Stimulated activated CD4-positive, alpha-beta T cell treated with anti-CD3 and anti-CD28 coated beads, Interleukin-15, amount 100 ng/mL, for 1 hour (primary cell): ENCODE measurements at places on chromosomes 2 and 18.
A peak's percentile ranks its signal among the peaks of the same experiment; 100 is the strongest.

- DNase-seq, result no peak
These were observed 94.2 kb downstream of the EPHA4 start for GRCh38 chr2:221477714-221478484.

GRCh38 chr18:36638224-36638623, 190.6 kb downstream of the TPGS2 start:
- DNase-seq, result no peak

DNA sequence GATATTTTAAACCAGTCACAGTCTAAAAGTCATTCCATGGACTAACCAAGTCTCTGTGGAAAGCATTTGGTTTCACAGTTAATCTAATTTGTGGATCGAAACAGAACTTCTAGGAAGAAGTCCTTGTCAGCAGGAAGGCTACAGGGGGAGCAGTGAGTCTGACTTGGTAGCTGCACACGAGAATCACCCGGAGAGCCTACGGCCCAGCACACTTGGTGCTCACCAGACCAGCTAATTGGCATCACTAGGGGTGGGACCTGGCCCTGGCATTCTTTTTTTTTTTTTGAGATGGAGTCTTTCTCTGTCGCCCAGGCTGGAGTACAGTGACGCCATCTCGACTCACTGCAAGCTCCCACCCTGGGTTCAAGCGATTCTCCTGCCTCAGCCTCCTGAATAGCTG, 97.7 kb downstream of the ZNF532 start:
- no peak for DNase-seq

GRCh38 chr2:110657724-110658305, 20.0 kb downstream of the BUB1 start:
- no peak for DNase-seq

DNA sequence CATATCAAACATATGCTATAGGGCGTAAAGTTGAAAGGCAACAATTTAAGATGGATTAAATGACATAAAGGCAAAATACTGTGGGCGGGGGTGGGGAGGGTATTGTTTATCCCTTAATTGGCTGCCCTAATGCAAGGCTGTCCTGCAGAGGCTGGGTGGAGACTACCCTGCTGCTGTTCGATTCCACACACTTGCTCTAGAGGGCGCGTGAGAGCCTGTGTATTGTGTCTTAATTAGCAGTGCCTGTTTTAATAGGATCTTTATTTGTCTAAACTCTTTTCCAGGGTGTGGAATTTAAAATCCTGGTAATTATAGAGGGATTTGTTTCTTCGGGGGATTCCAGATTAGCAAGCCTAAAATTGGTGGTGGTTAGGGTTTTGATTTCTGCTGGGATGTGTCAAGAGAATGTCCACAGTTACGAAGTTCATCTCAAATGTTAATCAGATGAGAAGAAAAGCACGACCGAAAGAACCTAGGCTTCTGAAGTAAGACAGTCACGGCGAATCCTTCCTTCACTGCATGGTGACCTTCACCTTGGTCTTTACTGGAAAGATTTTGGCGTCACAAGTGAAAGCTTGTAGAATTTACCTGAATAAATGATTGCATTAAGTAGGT, 103.5 kb upstream of the MAP3K20 start:
- peak; percentile 25 for DNase-seq

- DNase-seq, result no peak
These were observed 39.7 kb downstream of the RAPGEF4 start for GRCh38 chr2:172775319-172775718.

DNA sequence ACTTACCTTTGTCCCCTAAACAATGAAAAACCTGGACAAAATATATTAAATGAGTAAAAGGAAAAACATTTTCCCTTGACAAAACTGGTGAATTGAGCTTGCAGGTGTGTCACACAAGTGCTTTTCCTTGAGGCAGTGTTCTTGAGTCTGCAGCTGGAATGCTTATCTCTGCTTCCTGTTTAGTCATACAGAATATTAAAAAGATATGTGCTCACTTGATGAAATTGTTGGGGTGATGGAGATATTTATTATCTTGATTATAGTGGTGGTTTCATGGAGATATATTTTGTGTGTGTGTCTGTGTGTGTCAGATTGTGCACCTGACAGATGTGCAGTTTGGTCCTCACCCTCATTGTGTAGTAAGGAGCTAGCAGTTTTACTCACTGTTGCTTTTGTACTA, 3.3 kb downstream of the TAF1B start:
- no peak for DNase-seq

GRCh38 chr2:133532919-133533318, 35.3 kb downstream of the NCKAP5 start:
- no peak for DNase-seq

- no peak for DNase-seq
These were observed 13.2 kb upstream of the SLC25A52 start for GRCh38 chr18:31773774-31774476.

DNA sequence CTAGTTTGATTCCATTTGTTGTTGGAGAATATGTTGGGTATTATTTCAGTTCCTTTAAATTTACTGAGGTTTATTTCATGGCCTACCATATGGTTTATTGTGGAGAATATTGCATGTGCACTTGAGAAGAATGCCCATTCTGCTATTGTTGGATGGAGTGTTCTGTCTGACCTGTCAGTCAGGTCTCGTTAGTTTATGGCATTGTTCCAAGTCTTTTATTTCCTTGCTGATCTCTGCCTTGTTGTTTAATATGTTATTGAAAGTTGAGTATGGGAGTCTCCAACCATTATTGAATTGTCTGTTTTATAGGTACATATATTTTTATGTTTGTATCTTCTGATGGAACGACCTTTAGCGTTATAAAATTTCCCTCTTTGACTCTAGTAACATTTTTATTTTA, 86.3 kb downstream of the PTPN4 start:
- no peak for DNase-seq

- no peak for DNase-seq
These were observed 23.3 kb downstream of the MTHFD2 start for GRCh38 chr2:74221604-74222299.

DNA sequence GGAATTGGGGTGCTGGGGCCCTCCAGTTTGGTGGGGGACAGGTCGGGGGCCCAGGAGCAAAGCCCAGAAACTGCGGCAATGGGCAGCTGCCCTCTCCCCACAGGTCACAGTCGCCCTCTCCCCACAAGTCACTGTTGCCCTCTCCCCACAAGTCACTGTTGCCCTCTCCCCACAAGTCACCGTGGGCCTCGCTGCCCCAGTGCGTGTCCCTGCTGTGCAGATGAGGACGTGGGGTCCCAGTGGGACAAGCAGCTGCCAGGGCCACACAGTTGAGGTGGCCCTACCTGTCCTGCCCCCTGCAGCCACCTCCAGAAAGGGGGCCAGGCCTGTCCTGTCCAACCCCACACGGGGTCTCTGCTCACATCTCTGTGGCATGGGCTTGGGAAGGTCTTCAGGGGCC, 13.0 kb upstream of the AGXT start:
- no peak for DNase-seq

DNA sequence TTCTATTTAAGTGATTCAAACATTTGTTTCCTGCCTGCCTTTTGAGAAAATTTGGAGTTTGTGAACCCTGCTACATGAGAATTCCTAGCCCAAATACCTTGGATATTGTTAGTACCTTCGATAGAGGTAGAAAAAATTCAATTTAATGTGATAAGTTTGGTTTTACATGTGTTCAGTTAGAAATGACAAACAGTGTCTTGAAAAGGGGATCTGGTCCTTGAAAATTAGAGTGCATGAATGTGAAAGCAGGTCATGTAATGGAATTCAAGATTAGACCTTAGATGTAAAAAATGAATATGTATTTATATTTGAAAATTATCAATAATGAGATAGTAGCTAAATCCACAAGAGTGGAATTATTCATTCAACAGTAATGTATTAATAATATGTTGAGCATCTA, 70.5 kb downstream of the PIK3C3 start:
- no peak for DNase-seq

- DNase-seq, result no peak
These were observed 216.3 kb upstream of the ITGA4 start for GRCh38 chr2:181240844-181241243.

- no peak for DNase-seq
These were observed 13.5 kb downstream of the LTBP1 start for GRCh38 chr2:32960238-32960637.

DNA sequence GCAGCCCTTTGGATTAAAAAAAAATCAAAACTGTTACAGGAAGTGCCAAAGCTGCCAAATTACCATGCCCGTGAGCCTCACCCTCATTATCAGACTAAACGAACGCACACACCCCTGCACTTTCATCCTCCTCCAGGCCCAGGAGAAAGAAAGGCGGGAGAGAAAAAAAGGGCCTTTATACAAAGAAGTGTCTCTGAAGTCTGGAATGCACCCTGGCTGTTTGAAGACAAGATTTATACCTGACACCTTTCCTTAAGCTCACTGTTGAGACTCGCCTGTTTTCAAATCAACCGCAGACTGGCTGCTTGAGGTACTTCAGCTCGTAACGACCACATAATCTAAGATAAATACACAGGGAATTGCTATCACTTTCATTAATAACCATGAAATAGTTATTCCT, 31.0 kb downstream of the EDAR start:
- DNase-seq, result no peak

DNA sequence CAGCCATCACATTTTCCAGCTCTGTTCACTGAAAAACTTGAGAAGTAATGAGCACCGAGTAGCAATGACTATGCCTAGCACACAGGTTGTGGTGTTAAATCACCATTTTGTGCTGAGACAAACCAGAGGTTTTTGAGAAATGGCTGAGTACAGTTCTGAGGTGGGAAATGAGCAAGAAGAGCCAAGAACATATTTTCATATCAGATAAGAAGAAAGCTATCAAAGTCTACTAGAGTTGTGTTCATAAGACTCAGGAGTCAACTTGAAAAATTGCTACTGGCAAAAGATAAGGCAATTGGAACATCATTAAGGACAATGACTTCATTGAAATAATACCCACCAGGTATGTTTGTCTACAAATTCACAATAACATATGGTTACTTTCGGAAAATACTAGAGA, 108.1 kb downstream of the RIT2 start:
- DNase-seq, result no peak

DNA sequence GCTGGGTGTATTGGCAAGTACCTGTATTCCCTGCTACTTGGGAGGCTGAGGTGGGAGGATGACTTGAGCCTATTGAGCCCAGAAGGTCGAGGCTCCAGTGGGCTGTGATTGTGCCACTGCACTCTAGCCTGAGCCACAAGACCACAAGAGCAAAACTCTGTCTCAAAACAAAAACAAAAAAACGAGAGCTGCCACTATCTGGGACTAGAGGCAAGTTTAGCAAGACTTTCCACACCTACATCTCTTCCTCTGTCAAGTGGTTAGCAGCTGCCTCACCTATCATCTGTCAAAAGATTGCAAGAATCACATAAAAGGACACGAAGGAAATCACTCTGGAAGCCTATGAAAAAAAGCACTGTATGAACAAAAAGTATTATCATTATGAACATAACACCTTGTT, 55.2 kb upstream of the RIOK3 start:
- no peak for DNase-seq

DNA sequence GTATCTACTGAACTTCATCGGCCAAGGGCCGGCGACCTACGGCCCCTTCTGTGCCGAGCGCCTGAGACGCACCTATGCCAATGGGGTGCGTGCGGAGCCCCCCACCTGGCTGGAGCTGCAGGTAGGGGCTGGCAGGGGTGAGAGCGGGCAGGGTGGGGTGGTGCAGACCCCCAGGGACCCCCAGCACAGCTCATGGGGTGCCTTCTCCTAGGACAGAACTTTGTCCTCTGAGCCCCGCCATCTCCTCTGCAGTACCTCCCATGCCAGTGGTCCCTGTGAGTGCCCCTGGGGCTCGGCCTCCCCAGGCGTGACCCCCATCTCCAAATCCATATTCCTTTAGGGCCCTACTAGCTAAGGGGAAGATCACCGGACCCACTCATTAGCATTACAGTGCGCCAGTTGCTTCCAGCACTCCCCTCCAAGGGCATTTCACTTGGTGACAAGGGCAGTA, 23.9 kb upstream of the GPR17 start:
- no peak for DNase-seq

DNA sequence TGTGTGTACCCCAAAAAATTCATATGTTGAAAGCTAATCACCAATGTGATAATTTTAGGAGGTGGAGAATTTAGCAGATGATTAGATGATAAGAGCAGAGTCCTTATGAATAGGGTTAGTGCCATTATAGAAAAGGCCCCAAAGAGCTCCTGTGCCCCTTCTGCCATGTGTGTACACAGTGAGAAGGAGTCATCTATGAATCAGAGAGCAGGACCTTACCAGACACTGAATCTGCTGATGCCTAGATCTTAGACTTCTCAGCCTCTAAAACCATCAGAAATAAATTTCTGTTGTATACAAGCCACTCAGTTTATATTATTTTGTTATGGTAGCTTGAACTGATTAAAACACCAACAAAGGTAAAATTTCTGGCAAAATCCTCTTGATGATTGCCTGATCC, 560.0 kb upstream of the CDH2 start:
- DNase-seq, result no peak

GRCh38 chr2:42492691-42493467, 903 bp downstream of the KCNG3 start:
- DNase-seq, result peak; percentile 12

DNA sequence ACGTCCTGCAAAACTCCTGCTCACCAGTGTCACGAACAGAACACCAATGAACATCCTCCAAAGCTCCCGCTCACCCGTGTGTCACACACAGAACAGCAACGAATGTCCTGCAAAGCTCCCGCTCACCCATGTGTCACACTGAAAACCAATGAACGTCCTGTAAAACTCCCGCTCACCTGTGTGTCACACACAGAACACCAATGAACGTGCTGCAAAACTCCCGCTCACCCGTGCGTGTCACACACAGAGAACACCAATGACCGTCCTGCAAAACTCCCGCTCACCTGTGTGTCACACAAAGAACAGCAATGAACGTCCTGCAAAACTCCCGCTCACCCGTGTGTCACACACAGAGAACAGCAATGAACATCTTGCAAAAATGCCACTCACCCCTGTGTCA, 20.5 kb upstream of the FAM110C start:
- DNase-seq, result no peak

DNA sequence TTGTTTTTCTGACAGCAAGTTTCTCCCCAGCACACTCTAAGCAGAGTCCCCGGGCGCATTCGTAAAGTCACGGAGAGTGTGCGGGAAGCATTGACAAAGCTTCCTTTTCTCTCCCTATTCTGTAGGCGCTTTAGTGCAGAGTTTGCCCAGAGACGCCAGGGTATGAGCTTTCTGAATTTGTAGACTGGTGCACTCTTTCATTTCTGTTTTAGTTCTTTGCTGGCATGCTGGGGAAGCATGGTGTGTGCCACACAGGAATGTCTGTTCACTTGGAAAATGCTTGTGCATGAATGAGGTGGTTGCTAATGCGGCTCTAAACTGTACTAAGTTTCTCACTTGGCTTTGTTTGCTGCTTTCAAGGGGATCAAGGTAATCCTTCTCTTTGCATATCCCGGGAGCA, 102.6 kb downstream of the RTN4 start:
- DNase-seq, result no peak

DNA sequence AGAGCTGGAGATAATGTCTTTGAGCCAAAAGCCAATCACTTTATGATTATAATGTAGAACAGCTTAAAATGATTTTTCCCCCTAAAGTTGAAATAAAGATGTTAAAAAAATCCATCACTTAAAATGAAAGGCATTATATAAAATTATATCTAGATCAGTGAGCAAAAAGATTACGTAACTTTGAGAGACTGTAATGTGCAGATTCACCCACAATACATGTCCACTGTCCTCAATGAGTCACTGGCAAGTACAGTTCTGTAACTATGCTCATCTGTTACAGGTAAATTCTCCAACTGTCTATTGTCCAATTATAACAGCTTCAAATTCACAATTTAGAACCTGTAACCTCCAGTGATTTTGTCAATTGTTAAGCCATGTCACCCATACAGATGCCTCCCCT, 19.0 kb downstream of the FAM161A start:
- DNase-seq, result no peak
